ENCODE measurements at places on chromosomes 16 and 17. TPM values are rescaled to one million over a fixed set of nuclear protein-coding genes. Genes with fewer than 3 reads are reported as not detected.

HEATR9 gene
- not detected for total RNA-seq

CHST4 gene
- total RNA-seq: not detected

PRR15L gene
- total RNA-seq: not detected

XAF1 gene
- total RNA-seq: 45.7 TPM

EVPLL gene
- total RNA-seq: not detected

PLD6 gene
- total RNA-seq: 20.5 TPM

BCL6B gene
- total RNA-seq: 1.5 TPM

ZFPM1 gene
- 20.6 TPM for total RNA-seq

TBC1D3I gene
- 0.36 TPM for total RNA-seq

UNC45B gene
- not detected for total RNA-seq

CTF1 gene
- 0.29 TPM for total RNA-seq

CLEC16A gene
- total RNA-seq: 36.3 TPM
